ENCODE measurements at places on chromosomes 2 and 18.

DNA sequence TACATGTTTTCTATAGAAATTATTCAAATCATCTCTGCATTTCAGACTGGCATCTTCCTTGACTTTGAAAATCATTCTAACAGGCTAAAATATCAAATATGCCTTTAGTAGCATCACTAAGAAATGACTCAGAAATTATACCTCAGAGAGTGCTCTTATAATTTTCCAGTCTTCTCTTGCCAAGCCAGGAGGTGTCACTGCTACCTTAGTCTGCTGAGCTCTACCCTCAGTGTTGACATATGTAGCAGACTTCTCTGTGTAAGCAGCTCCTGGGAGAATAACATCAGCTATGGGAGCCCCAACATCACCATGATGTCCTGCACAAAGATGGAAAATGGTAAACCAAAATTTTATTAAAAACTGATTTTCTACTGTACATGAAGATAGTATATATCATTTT is 31.6 kb downstream of the NDUFS1 start:
- no peak for DNase-seq

DNA sequence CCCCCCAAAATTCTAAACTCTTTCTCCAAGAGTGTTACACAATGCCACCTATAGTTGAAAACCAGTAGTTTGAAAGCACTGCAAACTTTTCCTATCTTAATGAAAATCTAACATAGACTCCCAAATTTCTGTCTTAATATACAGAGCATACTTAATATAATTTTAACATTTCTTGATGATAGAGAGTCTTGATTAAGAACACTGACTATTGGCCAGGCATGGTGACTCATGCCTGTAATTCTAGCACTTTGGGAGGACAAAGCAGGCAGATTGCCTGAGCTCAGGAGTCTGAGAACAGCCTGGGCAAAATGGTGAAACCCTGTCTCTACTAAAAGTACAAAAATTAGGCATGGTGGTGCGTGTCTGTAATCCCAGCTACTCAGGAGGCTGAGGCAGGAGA is 34.2 kb downstream of the ASXL2 start:
- no peak for DNase-seq

DNA sequence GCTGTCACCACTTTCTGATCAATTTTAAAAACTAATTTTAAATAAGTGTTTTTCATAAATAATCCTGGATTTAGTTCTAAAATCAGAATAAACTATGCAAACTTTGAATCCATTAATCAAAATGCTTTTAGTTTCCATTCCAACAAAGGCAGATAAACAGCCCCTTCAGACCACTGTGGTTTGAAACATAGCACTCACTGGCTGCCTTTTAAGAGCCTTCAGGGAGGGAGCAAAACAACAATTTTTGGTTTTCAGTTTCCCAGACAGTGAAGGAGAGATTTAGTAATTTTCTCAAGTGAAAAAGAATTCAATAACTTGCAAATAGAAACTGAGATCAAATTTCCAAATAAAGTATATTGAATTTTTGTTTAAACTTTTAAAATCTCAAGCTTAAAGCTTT is 46.1 kb downstream of the CDK15 start:
- no peak for DNase-seq

GRCh38 chr2:37436323-37436722 is 91.9 kb downstream of the QPCT start:
- DNase-seq = no peak

GRCh38 chr2:70069049-70069448 is 18.2 kb upstream of the PCBP1 start:
- peak; percentile 89 for DNase-seq

DNA sequence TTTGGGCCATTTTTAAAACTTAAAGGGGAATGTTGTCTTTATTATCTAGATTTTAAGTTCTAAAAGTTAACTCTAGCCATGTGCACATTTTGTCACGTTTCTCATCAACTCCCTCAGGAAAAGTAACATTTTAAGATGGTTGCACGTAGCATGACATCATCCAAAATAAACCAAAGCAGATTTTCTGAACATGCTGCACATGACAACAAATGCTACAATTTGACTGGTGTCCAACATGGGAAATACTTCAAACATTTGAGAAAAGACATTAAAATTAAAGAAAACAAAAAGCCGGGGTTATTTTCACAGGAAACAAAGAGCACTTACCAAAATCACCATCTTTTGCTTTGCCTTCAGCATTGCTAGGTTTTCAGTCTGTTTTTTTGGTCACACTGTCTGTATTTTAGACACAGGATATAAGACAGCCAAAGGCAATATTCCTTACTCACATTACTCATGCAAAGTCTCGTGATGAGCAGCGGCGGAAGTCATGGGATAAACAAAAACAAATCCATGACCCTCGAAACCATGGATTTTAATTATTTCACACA is 51.3 kb upstream of the RND3 start:
- no peak for DNase-seq

DNA sequence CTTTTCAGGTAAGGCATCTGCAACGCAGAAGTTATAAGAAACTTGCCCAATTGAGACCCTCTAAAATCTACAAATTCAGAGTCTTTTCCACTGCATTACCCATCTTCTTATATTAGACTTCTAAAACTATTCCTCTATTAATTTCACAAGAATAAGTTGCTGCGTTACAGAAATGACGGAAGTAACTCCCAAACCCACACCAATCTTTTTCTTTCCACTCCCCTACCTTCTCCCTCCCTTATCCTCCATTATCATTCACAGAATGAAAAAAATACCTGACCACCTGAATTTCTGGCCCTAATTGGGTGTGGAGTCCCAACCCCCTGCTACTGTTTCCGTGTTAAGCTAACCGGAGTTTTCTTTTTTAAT is 689 bp downstream of the RPRD1A start:
- no peak for DNase-seq
